ENCODE measurements at places on chromosomes 12 and 14.

DNA sequence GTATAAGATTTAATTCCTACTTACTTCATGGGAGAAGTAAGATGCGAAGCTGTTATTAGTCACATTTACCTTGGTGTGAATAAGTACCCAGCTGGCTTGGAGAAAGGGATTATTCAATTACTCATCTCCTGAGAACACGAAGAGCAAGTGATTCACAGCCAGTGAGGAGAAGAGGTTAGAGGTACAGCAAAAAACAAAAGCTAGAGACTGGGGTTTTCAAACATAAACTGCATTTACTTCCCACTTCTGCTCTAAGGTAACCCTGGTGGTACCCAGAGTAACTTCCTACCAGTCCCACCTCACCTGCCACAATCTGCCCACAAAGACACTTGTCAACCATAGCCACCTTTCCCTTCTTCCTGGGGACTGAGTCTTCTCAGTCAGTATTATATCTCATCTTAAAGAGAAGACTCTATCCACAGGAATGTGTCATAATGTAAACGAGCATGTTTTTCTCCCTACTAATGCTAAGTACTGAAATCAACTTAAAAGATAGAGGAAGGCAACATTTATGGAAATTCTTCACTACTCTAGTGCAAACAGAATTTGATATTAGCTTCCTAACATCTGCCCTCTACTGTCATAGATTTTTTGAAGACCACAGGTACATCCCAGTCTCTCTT is 6.0 kb upstream of the IL22 start:
- DNase-seq = no peak

GRCh38 chr12:44972746-44973421 is 78.0 kb downstream of the DBX2 start:
- DNase-seq = no peak

DNA sequence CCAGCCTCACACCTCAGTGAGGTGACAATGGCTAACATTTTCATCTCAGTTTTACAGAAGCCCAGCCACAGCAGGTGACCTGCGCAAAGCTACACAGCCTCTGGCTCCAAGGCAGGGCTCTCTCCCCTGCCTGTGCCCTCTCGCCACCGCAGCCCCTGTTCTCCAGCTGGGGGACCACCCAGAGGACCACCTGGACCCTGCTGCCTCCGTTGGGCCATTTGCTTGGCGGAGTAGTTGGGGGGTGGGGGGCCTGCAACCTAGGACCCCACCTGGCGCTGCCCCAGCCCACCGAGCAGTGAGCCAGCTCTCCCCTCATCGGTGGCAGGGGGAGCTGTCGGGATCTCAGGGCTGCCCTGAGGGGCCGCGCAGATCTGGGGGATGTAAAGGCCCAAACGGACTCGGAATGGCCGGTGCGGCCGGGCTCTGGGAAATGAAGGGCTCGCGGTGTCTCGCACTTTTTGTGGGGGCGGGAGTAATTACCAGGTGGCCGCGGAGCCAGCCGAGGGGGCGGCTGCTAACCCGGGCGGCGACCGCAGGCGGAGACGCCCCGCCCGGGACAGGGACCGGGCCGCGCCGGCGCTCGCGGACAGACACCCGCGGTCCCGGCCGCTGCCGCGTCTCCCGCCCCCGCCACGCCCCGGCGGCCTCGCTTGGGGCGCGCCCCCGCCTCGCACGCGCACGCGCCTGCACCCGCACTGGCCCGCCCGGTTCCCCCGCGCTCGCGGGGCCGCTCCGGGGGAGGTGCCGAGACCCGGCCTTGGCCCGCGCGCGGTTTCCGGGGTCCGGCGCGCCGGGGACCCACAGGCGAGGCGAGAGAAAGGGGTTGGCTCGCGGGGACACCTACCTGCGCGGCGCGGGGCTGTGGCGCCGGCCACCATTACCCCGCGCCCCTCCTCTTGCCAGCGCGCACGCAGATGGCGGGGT is 8.6 kb upstream of the GPR68 start:
- DNase-seq = no peak

- DNase-seq = no peak
These were observed 187.1 kb downstream of the KITLG start for GRCh38 chr12:88393017-88393767.

DNA sequence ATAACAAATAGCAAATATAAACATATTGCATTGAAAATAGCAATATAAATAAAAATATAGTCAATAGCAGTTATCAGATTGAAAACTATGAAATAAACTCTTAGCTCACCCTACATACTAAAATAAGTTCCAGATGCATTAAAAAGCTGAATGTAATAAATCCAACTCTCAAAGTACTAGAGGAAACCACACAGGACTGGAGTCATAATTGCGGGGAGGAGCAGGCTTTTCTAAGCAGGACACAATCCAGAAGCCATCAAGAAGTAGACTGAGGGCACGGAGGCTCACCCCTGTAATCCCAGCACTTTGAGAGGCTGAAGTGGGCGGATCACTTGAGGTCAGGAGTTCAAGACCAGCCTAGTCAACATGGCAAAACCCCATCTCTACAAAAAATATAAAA is 22.2 kb downstream of the GSC start:
- no peak for DNase-seq

DNA sequence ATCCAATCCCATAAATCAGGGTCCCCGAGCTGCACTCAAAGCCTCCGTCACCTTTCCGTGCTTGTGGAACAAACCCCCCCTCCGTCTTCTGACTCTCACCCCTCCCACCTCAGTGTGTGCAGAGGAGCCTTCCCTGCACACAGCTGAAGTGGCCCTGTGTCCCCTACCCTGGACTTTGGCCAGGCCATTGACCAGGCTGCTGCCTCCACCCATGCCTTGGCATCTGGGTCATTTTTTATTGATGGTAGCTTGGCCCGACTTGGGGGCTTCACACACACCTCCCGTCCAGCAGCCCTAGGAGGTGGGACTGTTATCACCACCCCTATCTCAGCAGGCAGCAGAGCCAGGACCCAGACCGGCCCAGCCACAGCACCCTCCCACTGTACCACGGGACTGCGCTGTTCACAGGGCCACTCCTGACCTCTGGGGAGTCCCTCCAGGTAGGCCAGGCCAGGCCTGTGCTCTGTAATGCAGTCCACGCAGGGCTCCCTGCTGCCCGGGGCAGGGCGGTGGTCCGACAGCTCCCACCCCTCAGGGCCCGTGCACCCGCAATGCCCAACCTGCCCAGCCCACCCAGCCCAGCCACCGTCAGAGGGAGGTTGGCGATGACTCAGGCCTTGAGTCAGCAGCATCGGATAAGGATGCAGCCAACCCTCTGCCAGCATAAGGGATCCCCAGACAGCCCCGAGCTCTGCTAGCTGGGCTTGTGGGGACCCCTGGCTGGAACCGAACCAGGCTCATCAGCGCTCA is 9.2 kb upstream of the INF2 start:
- no peak for DNase-seq

- DNase-seq = no peak
These were observed 32.7 kb downstream of the TSPAN11 start for GRCh38 chr12:30959110-30959710.

DNA sequence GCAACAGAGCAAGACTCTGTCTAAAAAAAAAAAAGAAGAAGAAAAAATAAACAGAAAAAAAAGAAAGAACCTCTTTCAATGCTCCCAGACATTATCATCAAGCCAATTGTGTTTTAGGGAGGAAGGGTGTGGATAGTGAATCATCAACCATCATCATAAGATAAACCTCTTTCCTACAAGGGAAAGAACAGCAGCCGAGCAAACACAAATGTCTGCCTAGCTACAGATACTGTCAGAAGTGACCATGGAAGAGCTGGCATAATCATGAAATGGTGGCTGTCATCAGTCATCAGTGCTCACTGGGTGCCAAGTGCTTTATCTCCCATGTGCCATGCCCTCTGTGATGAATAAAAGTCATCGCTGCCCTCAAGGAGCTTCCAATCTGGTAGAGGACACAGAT is 46.6 kb downstream of the SLC17A8 start:
- no peak for DNase-seq

GRCh38 chr12:47547077-47547476 is 158.8 kb downstream of the RPAP3 start:
- no peak for DNase-seq

DNA sequence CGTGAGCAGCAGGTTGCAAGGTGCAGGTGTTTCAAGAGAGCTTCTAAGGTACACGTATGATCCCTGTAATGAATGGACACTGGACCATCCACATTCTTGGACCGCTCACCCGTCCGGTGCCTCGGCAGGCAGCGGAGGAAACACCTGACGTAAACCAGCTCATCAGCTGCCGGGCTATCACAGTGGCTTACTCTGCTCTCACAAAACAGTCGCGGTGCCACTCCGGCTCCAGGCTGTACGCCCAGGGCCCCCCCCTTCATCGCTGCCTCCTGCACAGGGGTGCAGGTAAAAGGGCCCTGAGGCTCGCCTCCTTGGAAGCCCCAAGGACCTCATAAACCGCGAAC is 436 bp downstream of the VPS33A start:
- DNase-seq = no peak

DNA sequence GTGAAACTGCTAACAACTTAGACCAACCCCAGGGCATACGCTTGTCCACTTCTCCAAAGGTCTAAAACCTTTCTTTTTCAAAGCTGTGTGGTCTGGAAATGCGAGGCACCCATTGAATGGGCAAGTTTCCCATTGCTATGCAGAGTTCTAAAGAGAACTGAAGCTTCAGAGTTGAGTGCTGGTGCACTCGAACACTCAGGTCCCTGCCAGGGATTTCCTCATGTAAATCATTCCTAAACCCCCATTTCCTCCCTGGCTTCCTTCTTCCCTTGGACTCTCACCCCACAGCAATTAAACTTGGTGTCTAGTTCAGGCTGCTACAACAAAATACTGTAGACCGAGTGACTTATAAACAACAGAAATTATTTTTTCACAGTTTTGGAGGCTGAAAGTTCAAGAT is 2.2 kb upstream of the PXN start:
- DNase-seq = no peak

DNA sequence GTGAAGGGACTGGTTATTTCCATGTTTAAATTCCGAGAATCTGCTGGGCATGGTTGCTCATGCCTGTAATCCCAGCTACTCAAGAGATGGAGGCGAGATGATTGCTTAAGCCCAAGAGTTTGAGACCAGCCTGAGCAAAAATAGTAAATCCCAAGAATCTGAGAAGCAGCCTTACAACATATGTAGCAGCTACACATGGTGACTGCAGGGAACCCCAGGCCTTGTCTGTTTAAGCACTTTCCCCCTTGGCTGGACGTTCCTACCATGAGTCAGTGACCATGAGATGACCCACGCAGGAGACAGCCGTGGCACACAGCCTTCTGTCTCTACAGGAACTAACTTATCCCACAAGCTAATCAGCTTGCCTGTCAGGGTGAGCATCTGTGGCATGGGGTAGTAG is 5.5 kb upstream of the SLC24A4 start:
- no peak for DNase-seq

GRCh38 chr12:20403230-20403629 is 34.9 kb downstream of the PDE3A start:
- DNase-seq = no peak

DNA sequence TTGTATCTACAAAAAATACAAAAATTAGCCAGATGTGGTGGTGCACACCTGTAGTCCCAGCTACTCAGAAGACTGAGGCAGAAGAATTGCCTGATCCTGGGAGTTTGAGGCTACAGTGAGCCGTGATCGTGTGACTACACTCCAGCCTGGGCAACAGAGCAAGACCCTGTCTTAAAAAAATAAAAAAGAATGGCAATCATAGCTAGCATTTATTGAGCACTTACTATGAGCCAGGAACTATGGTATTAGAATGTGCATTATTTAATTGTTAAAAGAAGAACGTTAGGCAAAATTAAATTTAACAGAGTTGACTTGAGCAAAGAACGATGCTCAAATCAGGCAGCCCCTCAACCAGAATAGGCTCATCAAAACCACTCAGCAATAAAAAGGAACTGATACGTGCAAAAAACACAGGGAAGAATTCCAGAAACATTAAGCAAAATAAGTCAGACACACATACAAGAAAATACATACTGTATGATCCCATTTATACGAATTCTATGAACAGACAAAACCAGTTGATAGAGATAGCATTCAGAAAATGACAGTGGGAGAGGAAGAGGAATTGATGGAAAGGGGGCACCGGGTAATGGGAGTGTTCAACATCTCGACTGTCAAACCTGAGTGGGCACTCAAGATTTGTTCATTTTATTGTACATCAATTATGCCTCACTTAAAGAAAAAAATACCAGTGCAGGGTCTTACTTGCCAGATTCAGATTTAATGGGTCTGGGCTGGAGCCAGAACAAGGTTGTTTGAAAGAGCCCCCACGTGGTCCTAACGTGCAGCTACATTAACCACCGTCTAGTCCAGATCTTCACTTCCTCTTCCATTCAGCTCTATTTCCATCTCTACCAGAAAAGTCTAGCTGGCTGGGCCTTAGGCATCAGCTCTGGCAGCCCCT is 8.0 kb downstream of the SCNN1A start:
- no peak for DNase-seq

- no peak for DNase-seq
These were observed 926.8 kb downstream of the BCL11B start for GRCh38 chr14:98345161-98345560.

DNA sequence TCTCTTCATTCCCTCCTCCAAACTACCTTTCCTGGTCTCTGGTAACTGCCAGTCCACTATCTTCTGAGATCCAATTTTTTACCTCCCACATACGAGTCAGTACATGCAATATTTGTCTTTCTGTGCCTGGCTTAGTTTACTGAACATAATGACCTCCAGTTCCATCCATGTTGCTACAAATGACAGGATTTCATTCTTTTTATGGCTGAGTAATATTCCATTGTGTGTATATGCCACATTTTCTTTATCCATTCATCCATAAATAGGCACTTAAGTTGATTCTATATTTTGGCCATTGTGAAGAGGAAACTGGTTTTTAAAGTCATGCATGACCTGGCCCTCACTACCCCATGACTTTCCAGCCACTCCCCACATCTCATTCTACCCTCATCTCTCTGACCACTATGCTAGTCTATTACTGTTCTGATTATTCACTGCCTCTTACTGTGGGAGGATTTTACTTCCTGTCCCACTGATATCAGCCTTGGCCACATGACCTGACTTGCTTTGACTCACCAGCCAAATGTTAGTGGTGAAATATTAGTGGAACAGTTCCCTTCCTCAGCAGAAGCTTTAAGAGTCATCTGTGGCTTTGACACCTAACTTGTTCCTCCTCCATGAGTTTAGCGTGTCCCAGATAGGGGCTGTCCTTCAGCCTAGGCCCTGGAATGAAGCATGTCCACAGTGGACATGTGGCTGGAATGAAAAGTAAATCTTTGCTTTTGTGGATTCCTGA is 52.2 kb downstream of the GOLGA5 start:
- no peak for DNase-seq

Measured in NCI-H1092 (cell line).